Activated CD4-positive, alpha-beta memory T cell treated with anti-CD3 and anti-CD28 coated beads, Interleukin-2, amount 10 ng/mL, durations not matched to agents 7 days and 5 days (primary cell): ENCODE measurements at places on chromosomes 16 and 17. TPM values are rescaled to one million over a fixed set of nuclear protein-coding genes. Genes with fewer than 3 reads are reported as not detected.

DNA sequence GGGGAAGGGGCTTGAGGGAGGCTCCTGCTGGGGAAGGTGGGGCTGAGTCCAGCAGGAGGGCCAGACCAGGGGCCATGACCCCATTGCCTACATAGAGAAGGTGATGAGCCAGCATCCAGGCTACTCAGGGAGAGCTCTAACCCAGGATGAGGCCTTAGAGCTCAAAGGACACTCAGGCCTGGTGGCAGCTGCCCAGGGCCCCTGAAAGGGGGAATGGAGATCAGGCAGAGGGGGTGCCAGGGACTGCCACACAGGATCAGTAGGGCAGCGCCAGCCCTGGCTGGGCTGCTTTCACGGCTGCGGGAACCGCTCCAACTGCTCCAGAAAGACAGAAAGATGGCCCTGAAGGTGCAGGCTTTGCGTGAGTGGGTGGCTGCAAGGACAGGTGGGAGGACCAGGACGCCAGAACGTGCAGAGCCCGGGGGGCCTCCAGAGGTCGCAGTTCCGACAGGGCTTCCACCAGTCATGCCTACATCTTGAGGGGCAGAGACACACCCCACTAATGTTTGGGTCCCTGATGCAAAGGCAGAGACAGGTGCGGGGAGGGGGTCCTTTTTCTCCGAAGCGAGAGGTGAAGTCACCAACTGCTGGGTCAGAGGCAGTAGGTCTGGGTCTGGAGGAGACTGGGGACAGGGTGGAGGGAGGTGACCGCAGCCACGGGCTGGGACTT is 882 bp upstream of the ATP6V0C start:
- DNase-seq = no peak

DNA sequence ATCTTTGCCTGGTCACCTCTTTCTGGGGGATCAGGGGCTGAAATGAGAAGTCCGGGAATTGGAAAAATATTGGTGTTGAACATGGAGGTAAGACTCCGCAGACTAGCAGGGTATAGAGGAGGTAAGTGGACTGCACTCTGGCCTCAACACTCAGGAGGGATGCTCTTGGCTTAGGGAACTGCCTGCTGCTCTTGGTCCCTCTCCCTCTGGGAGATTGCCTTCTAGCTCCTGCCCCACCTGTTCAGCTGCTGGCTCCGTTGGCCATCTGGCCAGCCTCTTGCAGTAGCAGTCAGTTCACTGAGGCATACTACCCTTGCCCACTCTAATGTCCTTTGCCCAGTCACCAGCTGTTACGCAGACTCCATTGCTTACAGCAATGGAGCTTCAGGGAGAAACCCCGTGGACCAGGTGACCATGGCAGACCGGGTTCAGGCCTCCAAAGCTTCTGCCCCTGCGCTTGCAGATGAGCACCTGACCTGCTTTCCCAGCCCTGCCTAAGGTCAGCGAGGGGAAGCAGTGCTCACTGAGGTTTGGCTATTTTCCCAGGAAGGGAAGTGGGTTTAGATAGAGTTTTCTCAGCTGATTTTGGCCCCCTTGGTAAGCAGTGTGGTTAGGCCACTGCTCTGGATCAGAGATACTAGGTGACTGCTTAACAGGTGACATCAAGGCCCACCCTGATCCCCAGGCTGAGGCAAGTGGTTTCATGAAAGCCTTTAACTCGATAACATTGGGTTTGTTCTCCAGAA is 11.9 kb downstream of the CDK5RAP3 start:
- DNase-seq = no peak

DNA sequence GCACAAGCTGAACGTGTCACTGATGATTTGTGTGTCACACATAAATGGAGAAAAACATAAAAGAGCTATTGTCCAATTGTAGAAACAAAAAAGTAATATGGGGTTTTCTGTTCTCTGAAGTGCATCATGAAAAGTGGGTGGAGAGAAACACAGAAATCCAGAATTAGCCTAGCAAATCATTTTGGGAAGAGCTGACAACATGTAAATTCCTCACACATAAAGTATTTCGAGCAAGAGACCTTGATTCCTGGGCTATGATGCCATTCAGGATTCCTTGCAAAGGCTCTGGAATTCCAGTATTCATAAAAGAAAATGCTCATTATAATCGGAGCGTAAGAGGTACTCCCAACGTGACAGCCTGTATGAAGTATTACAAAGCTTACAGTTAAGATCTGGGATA is 1.1 kb downstream of the DCUN1D3 start:
- DNase-seq = no peak

DNA sequence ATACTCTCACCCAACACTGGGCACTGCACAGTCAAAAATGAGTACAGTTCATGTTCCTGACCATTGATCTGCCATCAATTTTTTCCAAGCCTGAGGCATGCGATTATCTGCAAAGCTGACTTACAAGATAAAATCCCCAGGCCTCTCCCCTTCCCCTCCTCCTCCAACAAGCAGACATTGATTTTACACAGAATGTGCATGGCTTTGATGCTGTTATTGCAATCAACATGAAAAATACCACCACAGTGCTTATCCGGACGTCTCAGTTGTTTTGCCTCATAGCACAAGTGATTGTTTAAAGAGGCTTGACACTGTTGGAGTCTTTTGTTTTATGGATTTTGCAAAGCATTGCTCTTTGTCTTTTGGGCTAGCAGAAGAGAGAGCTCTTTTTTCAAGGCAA is 163.8 kb downstream of the TOX3 start:
- DNase-seq = no peak

GRCh38 chr17:3755335-3756030 is 31.8 kb downstream of the HASPIN start:
- no peak for DNase-seq

GRCh38 chr16:54934481-54935265 is 4.0 kb downstream of the IRX5 start:
- DNase-seq = no peak

ZMYND15 gene
- total RNA-seq = 0.10 TPM

CALB2 gene
- total RNA-seq = not detected

OR3A2 gene
- 1.5 TPM for total RNA-seq
